ENCODE measurements at places on chromosomes 5 and 9. TPM values are rescaled to one million over a fixed set of nuclear protein-coding genes. Genes with fewer than 3 reads are reported as not detected.

The DRD1 gene
- not detected for total RNA-seq

GRCh38 chr9:98430535-98431292 is 175.3 kb upstream of the TBC1D2 start:
- H3K27ac ChIP-seq = no peak overlapping the region
- H3K4me1 ChIP-seq = no peaks in the 10 kb centered on the region
- no peak for DNase-seq
- peaks cover 9% of the 10 kb centered on the region for H3K27me3 ChIP-seq
- no peaks in the 10 kb centered on the region for H3K36me3 ChIP-seq

DNA sequence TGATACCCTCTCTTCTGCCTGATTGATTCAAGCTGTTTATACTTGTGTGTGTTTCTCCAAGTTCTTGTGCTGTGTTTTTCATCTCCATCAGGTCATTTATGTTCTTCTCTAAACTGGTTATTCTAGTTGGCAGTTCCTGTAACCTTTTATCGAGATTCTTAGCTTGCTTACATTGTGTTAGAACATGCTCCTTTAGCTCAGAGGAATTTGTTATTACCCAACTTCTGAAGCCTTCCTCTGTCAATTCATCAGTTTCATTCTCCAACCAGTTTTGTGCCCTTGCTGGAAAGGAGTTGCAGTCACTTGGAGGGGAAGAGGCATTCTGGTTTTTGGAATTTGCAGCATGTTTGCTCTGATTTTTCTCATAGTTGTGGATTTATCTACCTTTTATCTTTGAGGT is 126.2 kb upstream of the FTMT start:
- H3K27ac ChIP-seq = no peak overlapping the region
- no peaks in the 10 kb centered on the region for H3K4me1 ChIP-seq
- no peaks in the 10 kb centered on the region for H3K27me3 ChIP-seq
- no peak for DNase-seq
- no peak overlapping the region for H3K4me3 ChIP-seq

DNA sequence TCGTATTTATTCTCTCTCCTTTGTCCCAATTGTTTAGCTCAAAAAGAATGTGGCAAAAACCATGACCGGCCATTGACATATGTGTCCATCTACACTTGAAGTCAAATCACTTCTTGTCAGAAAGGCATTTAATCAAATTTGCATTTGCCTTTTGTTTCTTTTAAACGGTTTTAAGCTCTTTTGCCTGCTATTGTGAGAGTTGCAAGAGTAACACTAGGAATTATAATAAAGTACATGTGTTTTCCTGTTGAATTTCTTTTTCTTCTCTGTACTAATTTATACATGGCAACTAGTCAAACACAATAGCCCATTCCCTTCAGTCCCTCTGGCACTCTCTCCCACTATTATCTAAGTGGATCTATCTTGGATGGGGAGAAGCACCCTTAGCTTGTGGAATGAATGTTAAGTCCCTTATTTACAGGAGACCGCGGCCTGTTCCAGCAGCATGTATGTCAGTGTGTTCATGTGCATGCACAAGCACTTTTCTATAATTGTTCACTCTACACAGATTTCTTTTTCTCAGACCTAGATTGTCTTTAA is 3.2 kb downstream of the ADAMTSL1 start:
- H3K4me1 ChIP-seq = no peaks in the 10 kb centered on the region
- H3K4me3 ChIP-seq = no peak overlapping the region
- no peak overlapping the region for H3K27ac ChIP-seq
- H3K27me3 ChIP-seq = peaks cover 8% of the 10 kb centered on the region
- no peak for DNase-seq

GRCh38 chr5:33936004-33936380 is 194 bp upstream of the RXFP3 start:
- H3K4me1 ChIP-seq = peaks cover 2% of the 10 kb centered on the region
- H3K4me3 ChIP-seq = no peak overlapping the region
- H3K27ac ChIP-seq = no peak overlapping the region
- H3K36me3 ChIP-seq = no peaks in the 10 kb centered on the region
